Caco-2 (cell line): ENCODE measurements at places on chromosomes 3 and 15. TPM values are rescaled to one million over a fixed set of nuclear protein-coding genes. Genes with fewer than 3 reads are reported as not detected.
A peak's percentile ranks its signal among the peaks of the same experiment; 100 is the strongest.

GRCh38 chr3:188842639-188843038, 329.1 kb upstream of the TPRG1 start:
- no peak overlapping the region for H3K27ac ChIP-seq
- H3K4me3 ChIP-seq, result no peak overlapping the region
- peaks cover 29% of the 10 kb centered on the region for H3K4me1 ChIP-seq
- no peak for DNase-seq
- no peaks in the 10 kb centered on the region for H3K27me3 ChIP-seq
- no peaks in the 10 kb centered on the region; the same call in 1 of the 2 replicates for H3K36me3 ChIP-seq

Gene CHRM5
- not detected in 2 replicates for total RNA-seq

- H3K27me3 ChIP-seq, result no peaks in the 10 kb centered on the region
- no peaks in the 10 kb centered on the region for H3K36me3 ChIP-seq
- no peak for DNase-seq
- no peak overlapping the region for H3K4me3 ChIP-seq
- peaks cover 14% of the 10 kb centered on the region for H3K4me1 ChIP-seq
Measured at GRCh38 chr3:131907796-131908195, 127.0 kb downstream of the CPNE4 start.

- no peaks in the 10 kb centered on the region for H3K4me1 ChIP-seq
- no peaks in the 10 kb centered on the region for H3K27me3 ChIP-seq
- DNase-seq, result no peak
- no peak overlapping the region for H3K27ac ChIP-seq
Measured at GRCh38 chr3:18787441-18787840, 360.9 kb upstream of the KCNH8 start.

DNA sequence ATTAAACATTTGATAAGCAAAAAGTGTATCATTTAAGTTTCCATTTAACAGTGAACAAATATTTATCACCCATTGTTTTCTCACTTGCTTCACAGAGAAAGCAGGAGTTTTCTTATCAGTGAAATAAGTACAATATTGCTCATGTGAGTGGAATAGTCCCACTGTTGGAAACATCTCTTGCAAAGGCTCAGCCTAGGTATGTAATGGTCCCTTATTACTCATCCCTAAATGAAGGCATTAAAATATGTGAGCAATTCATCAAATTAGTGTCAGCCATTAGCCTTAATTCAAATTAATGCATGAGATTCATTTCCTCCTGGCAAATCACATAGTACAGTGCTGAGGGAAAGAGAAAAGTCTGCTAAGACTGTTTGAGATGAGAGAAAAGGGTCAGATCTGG, 9.6 kb upstream of the FMN1 start:
- no peak overlapping the region for H3K4me3 ChIP-seq
- DNase-seq, result no peak
- peaks cover 44% of the 10 kb centered on the region for H3K4me1 ChIP-seq
- no peaks in the 10 kb centered on the region for H3K36me3 ChIP-seq

- no peak for DNase-seq
- H3K4me3 ChIP-seq, result no peak overlapping the region
Measured at GRCh38 chr3:62670351-62670750, 204.9 kb downstream of the CADPS start.

Gene GATA2
- total RNA-seq, result 12.5 and 13.3 TPM in 2 replicates

- no peaks in the 10 kb centered on the region for H3K4me1 ChIP-seq
- no peak overlapping the region for H3K27ac ChIP-seq
- H3K27me3 ChIP-seq, result no peaks in the 10 kb centered on the region
- H3K36me3 ChIP-seq, result no peaks in the 10 kb centered on the region
Measured at GRCh38 chr15:78405336-78405924, 32.6 kb upstream of the IREB2 start.

DNA sequence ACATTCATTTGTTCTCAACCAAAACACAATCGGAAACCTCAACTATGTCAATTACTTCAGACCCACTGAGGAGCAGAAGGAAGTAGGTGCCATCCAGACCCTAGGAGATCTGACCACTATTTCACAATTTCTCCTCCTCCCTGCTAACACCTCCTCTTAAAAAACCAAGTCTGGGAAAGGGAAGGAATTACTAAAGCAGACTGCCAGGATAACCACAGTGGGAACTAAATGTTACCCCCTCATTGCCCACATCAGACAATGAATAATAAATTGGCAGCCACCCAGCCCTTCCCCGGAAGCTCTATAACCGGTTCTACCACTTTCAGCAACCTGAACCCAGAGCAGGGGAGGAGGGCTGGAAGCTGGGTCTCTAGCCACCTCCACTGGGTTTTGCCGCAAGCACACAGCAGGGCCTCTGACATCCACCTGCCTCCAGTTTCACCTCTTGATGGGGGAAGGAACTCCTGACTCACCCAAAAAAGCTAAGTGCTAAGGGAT, 17.6 kb downstream of the C15orf62 start:
- H3K4me3 ChIP-seq, result no peak overlapping the region
- no peak overlapping the region for H3K27ac ChIP-seq
- H3K4me1 ChIP-seq, result peaks cover 14% of the 10 kb centered on the region
- H3K27me3 ChIP-seq, result no peaks in the 10 kb centered on the region
- no peak for DNase-seq
- no peaks in the 10 kb centered on the region; the same call in 1 of the 2 replicates for H3K36me3 ChIP-seq

DNA sequence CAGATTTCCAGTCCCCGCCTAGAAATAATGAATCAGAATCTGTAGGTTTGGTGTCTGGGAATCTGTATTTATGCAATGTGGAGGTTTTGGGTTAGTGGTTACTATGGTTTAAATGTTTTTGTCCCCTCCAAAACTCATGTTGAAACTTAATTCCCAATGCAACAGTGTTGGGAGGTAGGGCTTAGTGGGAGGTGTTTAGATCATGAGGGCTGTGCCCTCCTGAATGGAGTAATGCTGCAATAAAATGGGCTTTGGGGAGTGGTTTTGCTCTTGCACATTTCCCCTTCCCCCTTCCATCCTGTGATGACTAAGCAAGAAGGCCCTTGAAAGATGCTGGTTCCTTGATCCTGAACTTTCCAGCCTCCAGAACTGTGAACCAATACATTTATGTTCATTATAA, 9.2 kb upstream of the RFC4 start:
- no peak overlapping the region for H3K27ac ChIP-seq
- no peaks in the 10 kb centered on the region; the same call in 1 of the 2 replicates for H3K4me1 ChIP-seq
- no peak overlapping the region for H3K4me3 ChIP-seq
- H3K36me3 ChIP-seq, result no peaks in the 10 kb centered on the region
- no peak for DNase-seq

Gene EPHA6
- total RNA-seq, result 2.7 and 2.9 TPM in 2 replicates

- H3K4me1 ChIP-seq, result no peaks in the 10 kb centered on the region
- H3K27ac ChIP-seq, result no peak overlapping the region
- DNase-seq, result no peak
- H3K36me3 ChIP-seq, result no peaks in the 10 kb centered on the region
Measured at GRCh38 chr15:88179562-88179961, 77.0 kb downstream of the NTRK3 start.

DNA sequence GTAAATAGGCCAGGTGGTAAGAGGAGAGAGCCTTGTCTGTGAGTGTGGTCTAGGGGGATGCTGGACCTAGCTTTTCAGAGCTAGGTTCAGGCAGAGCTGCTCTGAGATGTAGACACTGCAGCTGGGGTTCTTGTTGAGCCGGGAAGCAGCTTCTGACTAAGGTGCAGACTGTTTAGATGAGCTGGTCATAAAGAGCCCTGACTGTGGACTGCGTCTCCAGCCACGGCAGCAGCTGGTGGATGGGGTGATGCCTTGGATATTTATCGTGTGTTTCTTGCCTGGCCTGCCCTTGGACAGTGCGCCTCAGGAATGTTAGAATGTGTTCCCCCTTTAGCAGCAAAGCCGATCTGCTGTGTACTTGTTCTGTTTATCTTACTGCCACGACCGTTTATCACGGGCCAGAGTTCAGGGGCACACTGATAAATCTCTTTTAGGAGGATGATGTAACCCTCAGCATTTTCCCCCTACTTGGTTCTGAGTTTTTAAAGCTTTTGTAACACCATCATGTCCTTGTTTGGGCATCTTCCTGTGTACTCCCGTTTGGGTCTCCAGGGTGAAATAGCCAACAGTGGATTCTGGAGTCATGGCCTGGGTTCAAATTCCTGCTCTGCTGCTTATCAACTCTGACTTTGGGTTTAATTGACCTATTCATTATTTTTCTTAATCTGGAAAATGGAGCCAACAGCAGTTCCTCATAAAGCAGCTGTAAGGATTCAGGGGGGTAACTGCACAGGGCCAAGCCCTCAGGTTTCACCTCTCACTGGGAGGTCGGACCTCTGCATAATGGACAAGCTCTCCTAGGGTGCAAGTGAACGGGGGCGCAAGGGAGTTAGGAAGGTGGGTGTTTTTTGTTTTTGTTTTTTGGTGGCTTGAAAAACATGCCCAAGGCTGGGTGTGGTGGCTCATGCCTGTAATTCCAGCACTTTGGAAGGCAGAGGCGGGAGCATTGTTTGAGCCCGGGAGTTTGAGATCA, 51.4 kb downstream of the FLNB start:
- H3K4me3 ChIP-seq, result no peak overlapping the region
- peak overlapping the region; percentile 98 for H3K27ac ChIP-seq
- H3K4me1 ChIP-seq, result peaks cover 78% of the 10 kb centered on the region
- H3K27me3 ChIP-seq, result no peaks in the 10 kb centered on the region

Gene CHDH
- total RNA-seq, result 30.5 and 32.4 TPM in 2 replicates

Gene ZCWPW2
- total RNA-seq, result 0.18 and 0.46 TPM in 2 replicates

DNA sequence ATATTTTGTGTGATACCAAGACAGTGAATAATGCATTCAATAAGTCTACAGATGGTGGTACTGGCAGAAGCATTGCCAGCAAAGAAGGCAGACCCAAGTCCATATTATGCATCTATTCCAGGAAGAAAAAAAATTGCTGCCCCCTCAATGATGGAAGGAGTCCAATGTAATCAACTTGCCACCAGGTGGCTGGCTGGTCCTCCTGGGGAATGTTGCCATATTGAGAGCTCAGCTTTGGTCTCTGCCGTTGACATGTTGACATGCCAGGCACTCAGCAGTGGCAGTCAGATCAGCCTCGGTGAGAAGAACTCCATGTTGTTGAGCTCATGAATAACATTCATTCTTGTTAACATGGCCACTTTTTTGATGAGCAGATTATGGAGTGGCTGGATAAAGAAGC, 298.5 kb downstream of the IGSF11 start:
- H3K4me3 ChIP-seq, result no peak overlapping the region
- no peak for DNase-seq
- no peak overlapping the region for H3K27ac ChIP-seq
- H3K27me3 ChIP-seq, result no peaks in the 10 kb centered on the region

DNA sequence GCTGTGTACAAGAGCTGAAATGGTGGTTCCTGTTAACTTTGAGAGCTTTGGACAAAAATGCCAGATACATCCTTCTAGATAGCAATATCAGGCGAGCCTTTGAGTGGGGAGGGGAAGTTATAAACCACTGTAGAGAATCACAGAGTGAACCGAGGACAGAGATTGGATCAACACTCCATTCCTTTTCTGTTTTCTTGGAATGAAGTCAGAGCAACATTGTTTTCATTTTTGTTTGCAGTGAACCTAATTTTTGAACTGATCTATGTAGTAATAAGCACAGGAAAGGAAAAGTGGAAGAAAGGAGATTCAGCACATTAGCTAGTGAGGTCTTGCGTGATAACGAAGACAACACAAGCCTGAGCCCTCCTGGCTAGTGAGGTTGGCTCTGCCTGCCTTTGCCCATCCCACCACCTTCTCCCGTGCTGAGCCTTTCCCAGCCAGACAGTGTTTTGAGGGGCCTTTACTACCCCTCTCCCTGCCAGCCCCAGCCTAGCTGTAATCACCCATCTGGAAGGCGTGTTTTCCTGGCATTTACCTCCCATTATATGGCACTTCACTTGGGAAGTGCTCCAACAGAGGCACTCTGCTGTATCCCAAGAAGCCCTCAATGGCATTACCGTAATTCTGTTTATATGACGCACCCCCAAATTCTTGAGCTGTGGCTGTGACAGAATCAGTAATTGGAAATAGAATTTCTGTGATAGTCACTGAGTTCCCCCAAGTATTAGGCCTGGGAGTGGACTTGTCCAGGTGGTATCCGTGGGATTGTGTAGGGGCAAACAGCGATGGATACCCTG, 129.8 kb downstream of the CACNA1D start:
- no peak for DNase-seq
- no peaks in the 10 kb centered on the region for H3K27me3 ChIP-seq
- H3K4me1 ChIP-seq, result no peaks in the 10 kb centered on the region
- no peak overlapping the region for H3K27ac ChIP-seq
- H3K4me3 ChIP-seq, result no peak overlapping the region

- H3K27ac ChIP-seq, result no peak overlapping the region
- H3K27me3 ChIP-seq, result no peaks in the 10 kb centered on the region
- no peaks in the 10 kb centered on the region for H3K4me1 ChIP-seq
- H3K36me3 ChIP-seq, result no peaks in the 10 kb centered on the region
- no peak for DNase-seq
Measured at GRCh38 chr3:187360596-187360995, 7.6 kb upstream of the RTP4 start.

Gene NR1I2
- total RNA-seq, result not detected in 2 replicates

GRCh38 chr15:96359616-96360521, 29.4 kb downstream of the NR2F2 start:
- no peaks in the 10 kb centered on the region for H3K36me3 ChIP-seq
- H3K4me3 ChIP-seq, result no peak overlapping the region
- no peak for DNase-seq
- no peak overlapping the region for H3K27ac ChIP-seq

DNA sequence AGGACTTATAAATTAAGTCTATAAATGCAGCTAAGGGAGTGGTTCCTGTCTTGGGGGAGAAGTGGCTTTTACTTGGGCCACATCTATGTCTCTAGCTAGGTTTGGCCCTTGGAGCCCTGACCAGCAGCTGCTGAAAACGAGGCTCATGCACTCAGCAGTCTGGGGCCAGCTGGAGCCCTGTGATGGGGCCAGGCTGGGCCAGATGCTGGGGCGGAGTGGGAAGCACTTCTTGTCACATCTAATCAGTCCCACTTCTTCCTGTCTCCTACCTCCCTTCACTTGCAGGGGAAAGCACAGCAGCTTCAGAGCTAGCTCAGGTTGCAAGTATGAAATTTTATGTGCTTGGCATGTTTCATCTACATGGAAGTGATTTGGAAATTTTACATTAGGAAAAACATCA, 209.9 kb upstream of the ROPN1 start:
- H3K27me3 ChIP-seq, result no peaks in the 10 kb centered on the region; the same call in 1 of the 2 replicates
- DNase-seq, result no peak
- no peaks in the 10 kb centered on the region for H3K4me1 ChIP-seq
- H3K4me3 ChIP-seq, result no peak overlapping the region

DNA sequence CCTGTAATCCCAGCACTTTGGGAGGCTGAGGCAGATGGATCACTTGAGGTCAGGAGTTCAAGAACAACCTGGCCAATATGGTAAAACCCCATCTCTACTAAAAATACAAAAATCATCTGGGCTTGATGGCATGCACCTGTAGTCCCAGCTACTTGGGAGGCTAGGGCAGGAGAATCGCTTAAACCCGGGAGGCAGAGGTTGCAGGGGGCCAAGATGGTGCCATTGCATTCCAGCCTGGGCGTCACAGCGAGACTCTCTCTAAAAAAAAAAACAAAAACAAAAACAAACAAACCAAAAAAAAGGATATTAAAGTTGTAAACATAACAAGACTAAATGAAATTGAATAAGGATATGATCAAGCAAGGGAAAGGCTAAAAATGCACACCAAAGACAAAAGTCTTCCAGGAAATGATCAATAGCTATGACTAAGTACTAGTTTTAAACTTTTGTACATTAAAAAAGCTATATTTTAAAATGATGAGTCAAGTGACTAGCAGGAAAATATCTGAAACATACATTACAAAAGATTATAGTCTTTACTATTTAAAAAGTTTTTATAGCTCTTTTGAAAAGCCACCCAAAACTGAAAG, 28.6 kb downstream of the KLHL6 start:
- no peak overlapping the region for H3K4me3 ChIP-seq
- H3K4me1 ChIP-seq, result no peaks in the 10 kb centered on the region
- H3K27me3 ChIP-seq, result no peaks in the 10 kb centered on the region
- DNase-seq, result no peak

Gene MYO1E
- total RNA-seq, result 182 and 187 TPM in 2 replicates

Gene GPR176
- 9.8 and 14.4 TPM in 2 replicates for total RNA-seq
